Stimulated activated CD8-positive, alpha-beta memory T cell treated with anti-CD3 and anti-CD28 coated beads, Interleukin-4, amount 100 ng/mL, for 1 hour (primary cell): ENCODE measurements at places on chromosomes 6 and 20.

GRCh38 chr6:7445885-7446461, 56.4 kb downstream of the RIOK1 start:
- DNase-seq = no peak

- DNase-seq = no peak
Measured at GRCh38 chr6:158061361-158061708, 79.7 kb downstream of the SYNJ2 start.

GRCh38 chr6:119891644-119892043, 542.1 kb upstream of the MAN1A1 start:
- no peak for DNase-seq

- no peak for DNase-seq
Measured at GRCh38 chr6:45504947-45505346, 127.2 kb upstream of the SUPT3H start.

GRCh38 chr6:155454471-155454870, 1.2 kb downstream of the NOX3 start:
- no peak for DNase-seq

DNA sequence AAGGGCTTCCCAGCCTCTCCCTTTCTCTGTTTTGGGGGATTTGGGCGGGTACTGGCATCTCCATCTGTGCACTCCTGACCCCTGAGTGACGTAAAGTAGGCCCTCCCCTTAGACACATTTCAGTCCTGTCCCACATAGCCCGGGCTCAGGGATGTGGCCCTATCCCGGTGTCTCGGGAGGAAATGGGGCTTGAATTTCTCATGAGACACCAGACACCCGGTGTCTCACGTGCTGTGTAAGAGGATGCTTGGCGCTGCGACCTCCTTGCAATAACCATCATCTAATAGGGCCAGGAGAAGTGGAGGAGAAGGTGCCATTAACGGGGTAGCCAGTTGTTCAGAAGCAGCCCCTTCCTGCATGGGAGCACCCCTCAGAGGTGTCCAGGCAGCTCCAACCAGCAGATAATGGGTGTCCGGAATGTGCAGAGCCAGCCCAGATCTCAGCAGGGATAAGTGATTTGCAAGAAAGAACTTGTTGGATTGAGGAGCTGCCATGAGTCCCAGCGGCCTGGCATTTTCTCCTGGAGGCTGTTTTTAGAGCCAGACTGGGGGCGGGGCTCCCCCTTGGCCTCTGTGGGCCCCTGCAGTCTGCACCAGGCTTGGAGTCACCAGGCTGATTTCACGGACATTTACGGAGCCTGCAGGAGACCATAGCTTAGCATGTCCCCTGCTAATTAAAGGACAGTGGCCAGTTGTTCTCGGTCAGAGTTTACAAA, 372.0 kb downstream of the PREX1 start:
- no peak for DNase-seq
